ENCODE measurements at places on chromosomes 3 and 15.

GRCh38 chr3:9501226-9501625 lies 52.4 kb downstream of the LHFPL4 start:
- DNase-seq = no peak

DNA sequence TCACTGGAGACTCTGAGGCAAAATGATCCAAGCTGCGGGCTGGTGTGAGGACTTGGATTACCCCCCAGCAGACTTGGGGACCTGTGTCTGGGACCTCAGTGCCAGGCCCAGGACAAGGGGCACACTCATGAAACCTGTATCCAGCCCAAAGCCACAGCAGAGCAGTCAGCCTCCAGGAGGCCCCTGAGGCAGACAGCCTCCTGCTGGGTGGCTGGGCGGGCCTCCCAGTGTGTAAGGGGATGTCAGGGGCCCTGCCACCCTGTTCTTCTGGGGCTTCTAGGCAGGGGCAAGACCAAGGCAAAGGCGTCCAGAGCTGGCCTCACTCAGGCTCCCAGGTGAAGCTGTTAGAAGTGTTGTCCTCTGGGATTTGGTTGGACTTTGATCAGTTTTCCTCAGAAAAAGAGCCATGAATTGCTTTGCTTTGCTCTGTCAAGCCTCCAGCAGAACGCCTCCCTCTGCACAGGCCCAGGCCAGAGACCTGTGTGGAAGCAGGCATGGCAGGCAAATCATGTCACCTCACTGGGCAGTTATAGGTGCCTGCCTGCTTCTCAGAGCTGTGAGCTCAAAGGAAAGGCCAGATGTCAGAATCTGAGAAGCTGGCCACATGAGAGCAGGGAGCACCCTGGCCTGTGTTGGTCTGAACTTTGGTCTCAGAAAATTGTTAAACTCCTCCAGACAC lies 77.4 kb downstream of the SMAD6 start:
- DNase-seq = no peak

DNA sequence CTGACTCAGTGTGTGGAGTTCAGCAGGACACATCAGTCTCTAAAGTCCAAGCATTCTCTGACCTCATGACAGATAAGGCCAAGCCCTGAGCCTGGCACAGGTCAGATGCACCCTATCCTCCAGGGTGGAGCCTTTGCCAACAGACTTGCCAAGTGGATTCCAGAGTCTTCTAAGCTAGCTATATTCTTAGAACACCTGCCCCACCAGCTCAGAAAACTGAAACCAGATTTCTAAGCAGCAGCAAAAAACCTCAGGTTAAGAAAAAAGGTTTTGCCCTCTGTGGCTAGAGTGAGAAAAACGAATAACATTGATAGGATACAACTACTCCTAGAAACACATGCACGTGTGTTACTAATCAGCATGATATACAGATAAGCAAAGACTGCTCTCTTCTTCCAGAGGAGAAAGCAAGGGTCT lies 11.6 kb downstream of the RMDN3 start:
- no peak for DNase-seq

DNA sequence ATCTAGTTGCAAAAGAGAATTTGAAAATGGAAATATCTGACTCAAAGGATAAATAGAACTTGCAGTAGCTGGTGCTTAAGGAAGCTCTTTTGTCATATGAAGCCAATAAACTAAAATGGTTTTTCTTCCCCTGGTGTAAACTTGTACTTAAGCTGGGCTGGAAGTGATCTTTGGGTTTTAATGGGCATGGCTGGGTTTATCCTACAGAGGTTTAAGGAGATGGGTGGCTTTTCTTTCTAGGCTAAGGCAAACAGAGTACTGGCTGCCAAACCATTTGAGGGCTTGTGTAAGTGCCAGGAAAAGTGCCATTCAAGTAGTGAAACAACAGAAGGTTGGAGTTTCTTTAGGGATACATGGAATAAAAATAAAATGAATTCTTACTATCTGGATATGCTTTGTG lies 12.1 kb upstream of the UTS2B start:
- peak; percentile 31 for DNase-seq

- DNase-seq = no peak
Measured at GRCh38 chr15:85453144-85453872, 72.9 kb downstream of the AKAP13 start.

DNA sequence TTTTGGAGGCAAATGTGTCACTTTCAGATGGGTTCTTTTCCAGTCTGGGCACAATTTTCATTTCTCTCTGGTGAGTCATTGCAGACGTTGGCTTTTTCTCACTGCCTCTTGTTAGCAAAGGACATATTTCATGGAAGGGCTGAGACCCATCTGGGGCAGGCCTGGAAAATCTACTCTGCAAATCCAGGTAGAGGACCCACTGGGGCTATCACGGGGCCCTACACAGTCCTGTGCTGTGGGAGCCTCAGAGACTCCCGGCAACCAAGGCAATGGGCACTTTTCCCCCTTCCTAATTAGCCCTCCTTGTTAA lies 58.0 kb downstream of the HRH1 start:
- no peak for DNase-seq

- no peak for DNase-seq
Measured at GRCh38 chr3:160837394-160837980, 81.5 kb downstream of the PPM1L start.

- DNase-seq = no peak
Measured at GRCh38 chr3:3081381-3082233, 28.6 kb downstream of the IL5RA start.

- no peak for DNase-seq
Measured at GRCh38 chr3:18809640-18810305, 338.5 kb upstream of the KCNH8 start.

- DNase-seq = no peak
Measured at GRCh38 chr15:74127954-74128784, 2.2 kb upstream of the ISLR2 start.

- DNase-seq = no peak
Measured at GRCh38 chr3:187763850-187764648, 18.8 kb upstream of the BCL6 start.

DNA sequence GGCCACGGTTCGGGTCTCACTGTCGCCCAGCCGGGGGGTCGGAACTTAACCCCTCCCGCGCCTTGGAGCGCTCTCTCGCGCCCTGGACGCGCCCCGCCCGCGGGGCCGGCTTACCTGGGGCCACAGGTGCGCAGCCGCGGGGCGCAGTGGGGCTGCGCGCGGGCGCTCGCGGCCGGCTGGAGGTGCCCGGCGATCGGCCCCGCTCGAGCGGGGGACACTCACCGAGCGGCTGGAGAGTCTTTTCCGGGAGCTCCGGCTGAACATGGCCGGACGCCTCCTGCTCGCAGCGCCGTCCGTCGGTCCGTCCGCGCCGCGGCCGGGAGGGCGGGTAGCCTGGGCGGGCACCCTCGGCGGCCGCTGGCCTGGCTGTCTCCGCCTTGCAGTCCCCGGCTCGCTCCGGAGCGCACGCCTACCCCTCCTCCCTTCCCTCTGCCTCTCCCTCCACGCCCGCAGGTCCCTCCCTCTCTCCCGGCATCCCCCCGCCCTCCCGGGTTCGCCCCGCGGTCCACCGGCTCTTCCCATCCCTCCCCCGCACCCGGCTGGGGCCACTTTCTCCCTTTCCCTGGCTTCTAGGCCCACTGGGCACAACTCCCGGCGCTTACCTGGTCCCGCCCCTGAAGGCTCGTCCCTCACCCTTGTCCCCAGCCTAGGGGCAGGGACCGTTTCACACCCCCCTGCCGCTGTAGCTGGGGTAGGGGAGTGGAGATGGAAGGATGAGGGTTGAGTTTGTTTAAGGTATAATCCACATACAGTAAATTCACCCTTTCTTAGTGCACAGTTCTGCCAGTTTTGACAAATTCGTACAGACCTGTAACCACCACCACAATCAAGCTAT lies 220.1 kb upstream of the PRICKLE2 start:
- DNase-seq = no peak

- peak; percentile 51 for DNase-seq
Measured at GRCh38 chr3:122962149-122962548, 65.4 kb downstream of the SEMA5B start.

DNA sequence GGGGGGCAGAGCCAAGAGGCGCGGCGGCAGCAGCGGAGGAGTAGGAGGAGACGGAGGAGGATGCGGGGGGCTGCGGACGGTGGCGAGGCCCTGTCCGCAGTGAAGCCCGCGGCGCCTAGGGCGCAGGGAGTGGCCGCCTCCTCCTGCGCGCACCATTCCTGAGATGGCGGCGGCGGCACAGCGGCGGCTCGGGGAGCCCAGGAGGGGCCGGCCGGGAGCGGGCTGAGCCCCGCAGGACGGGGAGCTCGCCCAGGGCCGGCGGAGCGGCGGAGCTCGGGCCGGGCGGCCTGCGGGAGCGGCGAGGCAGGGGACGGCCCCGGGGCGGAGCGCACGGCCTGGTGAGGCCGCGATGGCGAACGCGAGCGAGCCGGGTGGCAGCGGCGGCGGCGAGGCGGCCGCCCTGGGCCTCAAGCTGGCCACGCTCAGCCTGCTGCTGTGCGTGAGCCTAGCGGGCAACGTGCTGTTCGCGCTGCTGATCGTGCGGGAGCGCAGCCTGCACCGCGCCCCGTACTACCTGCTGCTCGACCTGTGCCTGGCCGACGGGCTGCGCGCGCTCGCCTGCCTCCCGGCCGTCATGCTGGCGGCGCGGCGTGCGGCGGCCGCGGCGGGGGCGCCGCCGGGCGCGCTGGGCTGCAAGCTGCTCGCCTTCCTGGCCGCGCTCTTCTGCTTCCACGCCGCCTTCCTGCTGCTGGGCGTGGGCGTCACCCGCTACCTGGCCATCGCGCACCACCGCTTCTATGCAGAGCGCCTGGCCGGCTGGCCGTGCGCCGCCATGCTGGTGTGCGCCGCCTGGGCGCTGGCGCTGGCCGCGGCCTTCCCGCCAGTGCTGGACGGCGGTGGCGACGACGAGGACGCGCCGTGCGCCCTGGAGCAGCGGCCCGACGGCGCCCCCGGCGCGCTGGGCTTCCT lies at the start of gene GPR27:
TSS of gene GPR27 (plus strand) at position 155 of the 909 bp plus-strand sequence. CDS start at position 350, 195 bp downstream.
- DNase-seq = peak; percentile 12

GRCh38 chr3:186200726-186201125 lies 91.8 kb upstream of the ETV5 start:
- DNase-seq = peak; percentile 92

DNA sequence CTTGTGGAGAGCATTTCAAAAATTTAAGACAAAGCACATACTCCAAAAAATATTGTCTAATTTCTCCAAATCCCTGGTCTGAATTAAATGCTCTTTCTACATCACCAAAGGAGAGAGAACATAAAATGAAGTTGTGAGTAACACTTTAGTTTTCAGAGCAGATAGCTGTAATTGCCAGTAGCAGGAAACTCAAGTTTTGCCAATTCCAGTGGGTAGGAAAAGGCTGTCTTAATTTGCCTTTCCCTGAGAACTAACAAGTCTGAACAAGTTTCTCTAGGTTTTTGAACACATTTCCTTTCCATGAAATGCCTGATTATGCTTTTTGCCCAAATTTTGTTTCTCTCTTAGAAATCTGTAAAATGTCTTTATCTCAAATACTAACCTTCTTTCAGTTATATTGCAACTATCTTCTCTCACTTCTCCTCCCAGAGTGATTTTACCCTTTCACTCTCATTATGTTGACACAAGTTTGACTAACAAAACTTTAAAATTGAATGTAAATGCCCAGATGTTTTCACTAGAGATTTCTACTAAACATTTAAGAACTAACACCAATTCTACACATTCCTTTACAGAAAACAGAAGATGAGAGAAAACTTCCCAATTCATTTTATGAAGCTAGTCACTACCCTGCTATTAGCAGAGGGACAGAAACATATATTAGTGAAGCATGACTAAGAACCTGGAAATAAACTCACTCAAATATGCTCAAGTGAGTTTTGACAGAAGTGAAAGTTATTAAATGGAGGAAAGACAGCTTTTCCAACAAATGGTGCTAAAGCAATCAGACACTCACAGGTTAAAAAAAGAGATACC lies 38.4 kb downstream of the RFX7 start:
- no peak for DNase-seq

DNA sequence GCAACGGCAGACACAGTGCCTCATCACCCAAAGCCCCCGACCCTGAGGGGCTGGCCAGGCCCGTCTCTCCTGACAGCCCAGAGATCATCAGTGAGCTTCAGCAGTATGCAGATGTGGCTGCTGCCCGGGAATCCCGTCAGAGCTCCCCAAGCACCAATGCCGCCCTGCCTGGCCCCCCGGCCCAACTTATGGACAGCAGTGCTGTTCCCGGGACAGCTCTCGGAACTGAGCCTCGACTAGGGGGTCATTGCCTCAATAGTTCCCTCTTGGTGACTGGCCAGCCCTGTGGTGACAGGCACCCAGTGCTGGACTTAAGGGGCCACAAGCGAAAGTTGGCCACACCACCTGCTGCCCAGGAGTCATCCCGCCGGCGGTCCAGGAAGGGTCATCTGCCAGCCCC lies 8.6 kb upstream of the TEX264 start:
- no peak for DNase-seq

- no peak for DNase-seq
Measured at GRCh38 chr3:178420033-178420432, 116.2 kb upstream of the KCNMB2 start.

- DNase-seq = no peak
Measured at GRCh38 chr3:102125994-102126368, 276.7 kb downstream of the NFKBIZ start.

- DNase-seq = no peak
Measured at GRCh38 chr3:63130625-63131024, 147.5 kb upstream of the SYNPR start.

DNA sequence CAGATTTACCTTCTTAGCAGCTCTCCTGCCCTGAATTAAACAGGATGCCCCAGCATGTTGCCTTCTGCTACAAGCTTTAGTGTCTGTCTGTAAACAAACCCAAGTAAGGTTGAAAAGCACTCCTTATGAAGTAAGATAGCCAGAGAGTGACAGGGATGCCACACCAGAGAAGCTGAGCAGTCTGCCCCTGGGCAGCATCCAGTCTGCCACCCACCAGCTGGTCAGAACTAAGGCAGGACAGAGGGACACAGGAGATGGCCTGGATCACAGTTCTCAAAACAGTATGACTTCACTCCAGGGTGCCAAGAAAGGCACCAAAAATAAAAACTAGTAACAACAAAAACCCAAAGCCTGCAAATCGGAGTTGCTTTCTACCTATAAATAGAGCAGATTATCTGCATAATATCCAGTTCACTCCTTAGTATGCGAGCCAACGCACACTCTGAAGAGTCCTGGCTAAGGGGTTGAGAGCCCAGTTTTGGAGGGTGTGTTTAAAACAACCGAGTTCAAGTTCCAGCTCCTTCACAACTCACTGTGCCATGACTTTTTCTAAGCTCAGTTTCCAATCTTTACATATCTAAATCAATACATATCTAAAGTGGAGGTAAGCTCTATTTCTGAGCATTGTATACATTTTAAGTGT lies 198.9 kb downstream of the KCNMB2 start:
- no peak for DNase-seq

DNA sequence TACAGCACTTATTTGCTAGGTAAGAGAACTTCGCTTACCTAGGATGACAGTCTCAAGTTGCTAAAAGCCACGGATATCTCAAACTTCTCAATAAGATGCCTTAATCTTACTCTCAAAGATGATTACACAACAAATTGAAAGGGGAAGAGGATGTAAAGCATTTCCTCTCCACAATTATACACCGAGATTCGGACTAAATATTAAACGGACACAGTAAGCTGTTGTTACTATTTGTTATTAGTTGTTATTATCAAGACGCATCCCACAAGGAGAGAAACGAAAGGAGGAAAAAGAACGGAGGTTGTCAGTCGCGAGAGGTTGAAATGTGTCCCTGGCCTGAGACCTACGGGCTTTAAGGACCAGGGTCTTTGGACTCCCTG lies 660 bp downstream of the ZNF106 start:
- DNase-seq = no peak
